ENCODE measurements at places on chromosomes 1 and 21.

DNA sequence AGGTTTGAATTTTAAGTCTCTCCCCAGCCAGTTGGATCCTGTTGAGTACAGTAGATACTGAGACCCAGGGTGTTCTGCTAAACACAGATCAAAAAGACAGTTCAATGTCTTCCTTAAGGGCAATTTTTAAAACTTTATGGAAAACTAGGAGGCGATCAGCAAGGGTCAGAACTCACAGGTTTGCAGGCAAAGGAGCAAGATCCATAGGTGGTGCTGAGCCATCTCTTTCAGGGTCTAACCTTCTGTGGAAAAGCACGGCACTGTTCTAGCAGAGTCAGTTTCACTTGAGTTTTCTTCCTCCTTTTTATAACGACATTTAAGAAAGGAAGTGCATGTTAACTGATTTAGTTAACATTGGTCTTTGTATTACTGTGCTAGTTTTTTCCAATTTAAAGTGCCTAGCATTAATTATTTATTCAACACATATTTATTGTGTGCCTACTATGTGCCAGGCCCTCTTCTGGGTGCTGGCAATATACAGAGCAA, at the start of gene CD84:
Gene CD84 (minus strand): TSS at position 281 of the 486 bp plus-strand sequence. CDS start 59 bp downstream, at position 222.
- no peak for DNase-seq

GRCh38 chr1:186511761-186512637, 51.1 kb upstream of the PDC start:
- peak; percentile 5 for DNase-seq

GRCh38 chr1:161398900-161399256, 31.2 kb upstream of the CFAP126 start:
- no peak for DNase-seq

DNA sequence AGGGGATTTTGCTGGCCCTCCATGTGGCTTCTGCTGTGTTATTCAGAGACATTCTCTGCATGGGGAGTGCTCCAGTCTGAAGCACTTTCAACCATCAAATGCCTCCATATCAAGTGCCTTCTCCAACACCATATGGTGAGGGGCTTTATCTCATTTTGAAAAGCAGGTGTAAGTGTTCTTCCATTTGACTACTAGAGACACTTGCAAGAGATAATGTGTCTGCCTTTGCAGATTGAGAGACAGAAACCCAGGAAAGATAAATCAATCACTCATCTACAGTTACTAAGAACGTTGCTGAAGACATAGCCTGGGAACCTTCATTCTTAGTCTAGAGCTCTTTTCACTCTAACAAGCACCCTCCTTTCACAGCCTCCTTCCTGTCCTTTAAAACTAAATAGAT, 29.5 kb upstream of the REG4 start:
- no peak for DNase-seq

- DNase-seq: no peak
Measured at GRCh38 chr1:245433561-245433960, 278.8 kb downstream of the KIF26B start.

GRCh38 chr1:181181792-181182585, 93.5 kb downstream of the IER5 start:
- DNase-seq: no peak

GRCh38 chr1:54519709-54520108, 28.3 kb upstream of the ACOT11 start:
- DNase-seq: no peak

- peak; percentile 68 for DNase-seq
Measured at GRCh38 chr1:64920941-64921589, 45.3 kb downstream of the JAK1 start.

DNA sequence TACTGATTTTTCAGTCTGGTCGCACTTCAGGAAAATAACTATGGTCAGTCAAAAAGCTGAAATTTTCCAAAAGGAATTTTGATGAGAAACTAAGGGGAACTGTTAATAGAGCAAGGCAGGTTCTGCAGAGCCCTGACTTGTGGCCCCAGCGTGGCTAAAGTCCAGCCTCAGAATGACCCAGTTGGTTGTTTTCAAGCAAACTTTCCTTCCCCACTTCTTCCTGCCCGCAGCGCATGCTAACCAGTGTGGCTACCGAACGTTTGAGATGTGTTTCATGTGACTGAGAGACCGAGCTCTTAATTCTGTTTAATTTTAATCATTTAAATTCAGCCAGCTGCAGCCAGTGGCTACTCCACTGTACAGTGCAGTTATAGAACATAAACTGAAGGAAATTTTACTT, 6.2 kb upstream of the IL10RB start:
- DNase-seq: no peak

- no peak for DNase-seq
Measured at GRCh38 chr1:159763686-159764085, 17.1 kb upstream of the DUSP23 start.

DNA sequence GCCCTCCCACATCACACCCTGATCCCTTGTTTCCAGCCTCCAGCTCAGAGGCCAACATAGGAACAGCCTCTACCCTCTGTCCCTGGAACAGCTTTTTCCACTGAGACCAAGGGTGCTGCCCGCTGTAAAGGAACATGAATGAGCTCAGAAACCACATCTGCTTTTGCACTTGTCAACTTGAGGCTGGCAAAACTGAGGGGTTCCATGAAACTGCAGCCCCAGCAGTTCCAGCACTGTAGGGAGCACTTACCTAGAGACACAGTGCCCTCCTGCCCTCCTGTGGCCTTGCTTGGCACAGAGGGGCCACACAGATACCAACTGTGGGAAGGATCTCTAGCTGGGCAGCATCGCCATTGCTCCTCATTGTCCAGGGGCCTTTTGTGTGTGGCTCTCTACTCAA, 51.7 kb downstream of the ITPKB start:
- DNase-seq: no peak

GRCh38 chr1:29931477-29932175, 695.3 kb downstream of the PTPRU start:
- no peak for DNase-seq

GRCh38 chr1:198359024-198359653, 181.3 kb downstream of the ATP6V1G3 start:
- DNase-seq: peak; percentile 45

DNA sequence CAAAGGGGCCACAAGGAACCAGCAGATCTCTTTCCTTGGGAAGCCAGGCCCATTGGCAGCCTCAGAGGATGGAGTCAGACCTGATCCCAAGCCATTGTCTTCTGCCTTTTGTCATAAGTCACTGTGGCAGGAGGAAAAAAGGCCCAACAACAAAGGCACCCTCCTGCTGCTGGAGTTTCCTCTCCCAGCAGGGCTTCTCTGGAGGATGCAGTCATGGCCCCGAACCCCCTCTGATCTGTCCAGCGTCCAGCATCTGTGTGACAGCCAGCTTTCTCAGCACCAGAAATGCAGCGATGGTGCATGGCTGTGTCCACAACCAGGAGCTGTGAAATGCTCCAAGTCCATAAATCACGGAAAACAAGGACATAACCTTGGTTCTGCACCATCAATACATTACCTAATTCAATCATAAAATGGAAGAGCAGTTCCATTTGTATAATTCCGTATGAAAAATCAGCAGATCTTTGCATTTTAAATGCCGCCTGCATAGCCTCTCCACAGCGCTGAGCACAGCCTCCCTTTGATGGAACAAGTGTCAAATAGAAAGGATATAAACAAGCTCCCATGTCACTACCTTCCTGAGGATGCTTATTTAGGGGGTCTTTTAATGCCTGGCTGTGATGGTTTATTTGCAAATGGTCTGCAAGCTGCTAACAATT, 30.6 kb downstream of the AJAP1 start:
- no peak for DNase-seq

DNA sequence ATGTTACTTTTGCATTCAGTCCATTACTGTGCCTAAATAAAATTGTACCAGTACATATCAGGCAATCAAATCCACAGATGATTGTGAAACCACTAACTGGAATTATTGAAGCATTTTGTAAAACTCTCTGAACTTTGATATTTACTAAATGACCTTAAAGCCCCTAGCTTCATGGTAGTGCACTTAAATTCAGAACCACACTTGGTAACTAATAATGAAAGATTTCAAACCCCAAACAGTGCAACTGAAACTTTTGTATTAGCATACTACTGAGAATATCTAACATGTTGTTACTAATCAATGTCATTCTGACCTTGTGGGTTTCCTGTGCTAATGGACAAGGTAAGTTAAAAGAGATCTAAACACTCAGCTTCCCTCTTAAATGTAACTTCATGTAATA, at the start of gene CFHR3:
Gene CFHR3 (plus strand): TSS at position 238 of the 400 bp plus-strand sequence. CDS start 47 bp downstream, at position 285.
- DNase-seq: no peak

DNA sequence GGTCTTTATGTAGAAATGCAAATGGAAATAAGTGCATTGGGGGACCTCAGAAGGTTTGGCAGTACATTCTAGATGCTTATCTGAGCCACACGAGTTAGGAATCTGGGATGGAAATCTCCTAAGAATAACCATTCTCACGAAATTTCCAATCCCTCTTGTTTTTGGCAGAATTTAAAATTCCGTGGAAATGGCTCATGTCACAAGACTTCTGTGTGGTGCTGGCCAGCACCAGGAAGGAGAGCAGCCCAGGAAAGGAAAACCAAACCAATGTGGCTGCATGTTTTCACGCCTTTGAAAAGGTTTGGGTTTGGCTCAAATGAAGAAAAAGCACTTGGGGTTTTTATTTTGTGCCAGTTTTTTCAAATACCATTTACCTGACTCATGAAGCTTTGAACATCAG, 80.1 kb upstream of the KCNK2 start:
- peak; percentile 68 for DNase-seq

GRCh38 chr1:25199819-25200620, 32.3 kb downstream of the SYF2 start:
- DNase-seq: no peak

Data from fibroblast of villous mesenchyme (primary cell).